ENCODE measurements at places on chromosomes 2 and 18.
A peak's percentile ranks its signal among the peaks of the same experiment; 100 is the strongest.

DNA sequence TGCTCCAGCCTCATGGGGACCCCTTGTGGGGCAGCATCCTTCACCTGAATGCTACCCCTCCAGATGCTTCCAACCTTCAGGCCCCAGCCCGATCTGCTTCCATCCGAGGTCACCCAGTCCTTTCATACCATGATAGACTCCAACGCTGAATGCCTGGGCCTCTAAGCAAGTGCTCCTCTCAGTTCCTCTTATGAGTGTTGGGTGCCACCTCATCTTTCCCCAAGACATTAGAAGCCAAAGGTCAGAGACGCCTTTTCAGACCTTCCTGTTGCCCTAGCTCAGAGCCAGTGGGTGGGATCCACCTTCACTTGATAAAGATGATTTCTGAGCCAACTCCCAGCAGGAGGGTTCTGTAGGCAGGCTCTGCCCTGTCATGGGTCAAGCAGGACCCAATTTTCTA lies 174.5 kb upstream of the MGAT5 start:
- no peak for DNase-seq

- DNase-seq = peak; percentile 33
Measured at GRCh38 chr2:102514061-102514785, 41.2 kb downstream of the SLC9A4 start.

DNA sequence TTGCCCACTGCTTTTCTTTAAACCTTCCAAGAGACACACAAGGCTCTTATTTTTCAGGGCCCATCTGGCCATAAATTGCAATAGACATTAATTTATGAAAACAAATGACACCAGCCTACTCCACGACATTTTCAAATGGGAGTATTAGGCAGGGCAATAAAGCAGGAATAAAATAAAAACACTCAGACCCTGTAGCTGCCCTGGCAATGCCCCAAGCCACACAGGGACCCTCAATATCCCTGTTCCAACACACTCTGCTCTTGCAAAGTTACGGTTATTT lies 550.8 kb upstream of the TNP1 start:
- DNase-seq = no peak

- no peak for DNase-seq
Measured at GRCh38 chr2:40166006-40166405, 285.9 kb downstream of the SLC8A1 start.

- no peak for DNase-seq
Measured at GRCh38 chr2:40431600-40431955, 20.3 kb downstream of the SLC8A1 start.

- DNase-seq = peak; percentile 9
Measured at GRCh38 chr2:162261032-162261945, 18.0 kb upstream of the FAP start.

- no peak for DNase-seq
Measured at GRCh38 chr2:109187711-109188495, 58.9 kb downstream of the SH3RF3 start.

DNA sequence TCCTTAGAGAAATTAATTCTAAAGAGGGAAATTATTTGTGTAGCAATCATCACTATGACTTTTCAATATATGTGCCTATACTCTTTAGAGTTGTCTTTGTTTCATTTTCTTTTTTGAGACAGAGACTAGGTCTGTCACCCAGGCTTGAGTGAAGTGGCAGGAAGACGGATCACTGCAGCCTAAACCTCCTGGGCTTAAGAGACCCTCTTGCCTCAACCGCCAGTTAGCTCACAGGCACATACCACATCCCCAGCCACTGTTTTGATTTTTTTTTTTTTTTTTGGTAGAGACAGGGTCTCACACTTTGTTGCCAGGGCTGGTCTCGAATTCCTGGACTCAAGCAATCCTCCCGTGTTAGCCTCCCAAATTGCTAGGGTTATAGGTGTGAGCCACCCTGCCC lies 12.4 kb downstream of the YWHAQ start:
- no peak for DNase-seq

GRCh38 chr2:237281836-237282306 lies 132.1 kb downstream of the COL6A3 start:
- DNase-seq = no peak

- no peak for DNase-seq
Measured at GRCh38 chr2:56133931-56134629, 49.7 kb upstream of the CCDC85A start.

GRCh38 chr2:114742245-114742644 lies 299.8 kb downstream of the DPP10 start:
- no peak for DNase-seq
